ENCODE measurements at places on chromosomes 5 and 9.

DNA sequence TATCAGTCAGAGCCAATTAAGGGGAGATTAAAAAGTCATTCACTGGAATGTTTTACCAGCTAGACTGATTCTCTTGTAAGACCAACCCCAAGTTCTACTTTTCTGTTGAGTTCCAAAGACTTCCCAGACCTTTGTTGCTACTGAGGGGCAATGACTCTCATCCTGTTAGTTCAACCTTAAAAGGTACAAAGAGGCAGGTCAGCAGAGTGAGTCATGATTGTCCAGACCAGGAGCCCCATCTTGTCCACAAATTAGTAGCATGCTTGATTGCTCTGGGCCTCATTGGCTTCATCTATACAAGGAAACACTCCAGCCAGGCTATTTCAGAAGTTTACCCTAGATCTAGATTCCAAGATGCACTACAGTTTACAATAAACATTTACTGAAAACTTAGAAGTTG is 79.9 kb upstream of the IL7R start:
- DNase-seq: no peak

DNA sequence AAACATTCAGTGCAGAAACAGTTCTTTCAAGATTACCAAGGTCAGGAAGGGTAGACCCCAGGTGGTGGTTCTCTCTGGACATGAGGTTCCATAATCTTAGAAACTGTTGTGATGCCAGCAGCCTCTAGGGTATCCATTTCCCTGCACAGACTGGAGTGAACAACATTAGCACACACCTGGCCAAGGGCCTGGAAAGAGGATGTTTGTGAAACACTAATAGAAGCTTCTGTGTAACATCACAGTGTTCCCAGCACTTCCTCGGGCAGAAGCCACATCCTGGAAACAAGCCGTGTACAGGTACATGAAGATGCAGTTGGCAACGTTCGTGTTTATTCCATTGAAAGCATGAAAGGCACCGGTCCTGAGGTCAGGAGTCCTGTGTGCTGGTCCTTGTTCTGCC is 598.2 kb upstream of the KLF4 start:
- DNase-seq: no peak

- DNase-seq: no peak
These were observed 5.0 kb upstream of the NIPSNAP3B start for GRCh38 chr9:104758974-104759373.

- no peak for DNase-seq
These were observed 164.3 kb downstream of the TMEM232 start for GRCh38 chr5:110562191-110562590.

- DNase-seq: no peak
These were observed 58.3 kb downstream of the BAAT start for GRCh38 chr9:101326501-101326900.

GRCh38 chr5:178348356-178349074 is 115.9 kb upstream of the PHYKPL start:
- no peak for DNase-seq

DNA sequence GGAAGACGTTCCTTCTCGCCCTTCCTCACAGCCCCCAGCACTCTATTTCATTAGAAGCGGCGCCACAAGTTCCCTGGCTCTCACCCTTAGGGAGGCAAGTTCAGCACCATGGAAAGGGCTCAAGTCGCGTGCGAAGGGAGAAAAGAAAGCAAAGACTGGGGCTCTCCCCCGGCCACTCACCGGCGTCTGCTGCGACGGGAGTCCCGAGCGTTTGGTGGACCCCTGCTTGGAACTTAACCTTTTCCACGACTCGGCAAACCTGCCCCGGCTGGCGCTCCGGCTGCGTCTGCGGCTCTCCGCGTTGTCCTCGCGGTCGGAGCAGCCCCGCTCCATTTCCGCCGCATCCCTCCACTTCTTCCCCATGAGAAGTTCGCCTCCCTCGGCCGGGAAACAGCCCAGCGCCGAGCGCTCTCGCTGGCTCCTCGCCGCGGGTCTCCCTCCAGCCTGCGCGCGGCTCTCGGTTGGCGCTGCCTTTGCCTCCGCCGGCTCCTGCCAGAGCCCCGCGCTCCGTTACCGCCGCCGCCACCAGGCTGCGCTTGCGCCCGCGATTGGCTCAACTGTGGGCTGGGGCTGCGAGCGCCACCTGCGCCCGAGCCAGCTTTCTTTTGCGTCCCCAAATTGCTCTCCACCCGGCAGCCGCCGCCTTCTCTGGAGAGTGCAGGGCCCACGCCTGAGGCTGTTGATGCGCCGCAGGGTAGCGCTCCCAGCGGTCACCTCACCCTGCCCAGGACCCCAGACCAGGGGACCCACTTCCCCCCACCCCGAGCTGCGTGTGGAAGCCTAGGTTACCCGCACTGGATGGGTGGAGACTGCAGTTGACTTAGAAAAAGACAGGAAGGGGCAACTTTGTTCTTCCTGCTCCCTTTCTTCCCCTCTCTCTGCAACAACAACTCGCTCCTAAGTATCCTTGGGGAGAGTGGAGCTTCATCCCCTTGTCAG is 321.6 kb downstream of the CEMIP2 start:
- peak; percentile 0 for DNase-seq

DNA sequence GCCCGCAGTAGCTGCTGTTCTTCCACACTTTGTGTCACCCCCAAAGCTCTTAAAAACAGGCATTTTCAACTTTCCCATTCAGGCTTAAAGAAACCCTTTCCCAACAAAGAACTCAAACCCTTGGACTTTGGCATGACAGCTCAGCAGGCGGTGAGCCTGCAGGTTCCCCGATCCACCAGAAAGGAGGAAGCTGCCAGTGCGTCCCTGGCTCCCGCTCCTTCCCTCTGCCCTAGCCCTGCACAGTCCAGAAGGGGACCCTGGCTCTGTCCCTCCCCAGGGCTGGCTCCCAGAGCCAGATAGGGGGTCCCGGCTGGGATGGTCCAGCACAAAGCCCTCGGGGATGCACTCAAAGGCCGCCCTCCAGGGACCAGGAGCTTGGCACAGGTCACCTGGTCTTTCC is 9.6 kb downstream of the SLC9A3 start:
- DNase-seq: no peak

DNA sequence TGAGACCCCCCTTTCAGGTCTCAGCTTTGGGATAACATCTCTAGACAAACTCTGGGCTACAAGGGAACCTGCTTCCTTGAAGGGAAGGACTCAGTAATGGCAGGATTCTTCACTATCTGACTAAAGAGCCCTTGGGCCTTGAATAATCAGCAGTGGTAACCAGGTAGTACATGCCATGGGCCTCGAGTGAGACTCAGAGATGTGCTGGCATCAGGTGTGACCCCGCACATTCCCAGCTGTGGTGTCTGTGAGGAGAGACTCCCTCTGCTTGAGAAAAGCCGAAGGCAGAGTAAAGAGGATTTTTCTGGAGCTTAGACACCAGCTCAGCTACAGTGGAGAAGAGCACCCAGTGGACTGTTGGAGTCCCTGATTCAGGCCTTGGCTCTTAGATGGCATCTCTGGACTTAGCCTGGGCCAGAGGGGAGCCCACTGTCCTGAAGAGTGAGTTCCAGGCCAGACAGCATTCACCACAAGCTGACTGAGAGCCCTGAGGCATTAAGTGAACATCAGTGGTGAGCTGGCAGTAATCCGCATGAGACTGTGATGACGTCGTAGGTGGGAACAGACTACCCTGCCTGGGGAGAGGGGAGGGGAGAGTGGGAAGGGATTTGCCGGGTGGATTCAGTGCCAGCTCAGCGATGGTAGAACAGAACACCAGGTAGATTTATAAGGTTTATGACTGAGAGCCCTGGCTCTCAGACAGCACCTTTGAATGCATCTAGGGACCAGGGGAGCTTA is 5.3 kb upstream of the ZNF782 start:
- DNase-seq: no peak

GRCh38 chr9:71886541-71886940 is 24.5 kb downstream of the ABHD17B start:
- DNase-seq: no peak

GRCh38 chr9:114343471-114344187 is 14.0 kb downstream of the ORM2 start:
- DNase-seq: no peak

GRCh38 chr9:42386477-42386876 is 203.0 kb downstream of the SPATA31A6 start:
- no peak for DNase-seq

- no peak for DNase-seq
These were observed 71.2 kb downstream of the ZCCHC7 start for GRCh38 chr9:37191403-37192089.

DNA sequence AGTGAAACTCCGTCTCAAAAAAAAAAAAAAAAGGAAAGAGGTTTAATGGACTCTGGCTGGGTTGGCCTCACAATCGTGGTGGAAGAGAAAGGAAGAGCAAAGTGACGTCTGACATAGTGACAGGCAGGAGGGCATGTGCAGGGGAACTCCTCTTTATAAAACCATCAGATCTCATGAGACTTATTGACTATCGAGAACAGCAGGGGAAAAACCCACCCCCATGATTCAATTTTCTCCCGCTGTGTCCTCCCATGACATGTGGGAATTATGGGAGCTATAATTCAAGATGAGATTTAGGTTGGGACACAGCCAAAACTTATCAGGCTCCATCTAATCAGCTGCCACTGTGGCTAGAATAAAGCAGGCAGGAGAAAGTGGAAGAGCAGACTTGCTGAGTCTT is 610.4 kb upstream of the NUDT12 start:
- DNase-seq: no peak

DNA sequence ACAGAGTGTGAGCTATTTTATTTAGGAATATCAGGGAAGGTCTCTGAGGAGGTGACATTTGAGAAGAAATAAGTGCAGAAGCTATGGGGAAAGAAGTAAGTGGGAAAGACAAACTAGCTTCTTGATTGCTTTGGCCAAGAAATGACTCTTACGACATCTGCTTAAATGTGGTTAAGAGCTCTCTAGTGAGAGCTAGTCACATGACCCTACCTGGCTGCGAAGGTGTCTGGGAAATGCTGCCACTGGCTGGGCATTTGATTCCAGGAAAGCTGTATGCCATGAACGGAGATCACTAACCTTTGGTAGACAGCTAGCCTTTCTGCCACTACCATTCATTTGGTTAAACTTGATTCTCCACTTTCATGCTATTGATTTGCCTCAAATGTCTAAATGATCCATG is 80.1 kb downstream of the KIAA0825 start:
- no peak for DNase-seq

DNA sequence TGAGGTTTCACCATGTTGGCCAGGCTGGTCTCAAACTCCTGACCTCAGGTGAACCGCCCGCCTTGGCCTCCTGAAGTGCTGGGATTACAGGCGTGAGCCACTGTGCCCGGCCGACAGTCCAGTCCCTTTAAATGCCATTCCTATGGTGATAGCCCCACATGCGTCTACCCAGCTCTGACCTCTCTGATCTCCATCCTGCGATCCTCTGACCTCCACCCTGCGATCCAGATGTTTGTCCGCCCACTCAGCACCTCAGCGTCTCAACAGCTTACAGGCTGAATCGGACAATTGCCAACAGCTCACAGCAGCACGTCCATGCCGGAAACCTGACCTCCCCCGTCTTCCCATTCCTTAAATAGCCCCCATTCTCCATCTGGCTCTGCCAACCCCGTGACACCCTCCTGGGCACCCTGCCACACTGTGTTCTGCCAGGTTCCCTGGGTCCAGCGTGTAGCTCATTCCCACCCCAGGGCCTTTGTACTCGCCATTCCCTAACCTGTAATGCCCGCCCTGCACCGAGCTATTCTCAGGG is 44.0 kb upstream of the RNU6ATAC start:
- DNase-seq: no peak

- no peak for DNase-seq
These were observed 67.5 kb downstream of the SH3RF2 start for GRCh38 chr5:146003852-146004251.

DNA sequence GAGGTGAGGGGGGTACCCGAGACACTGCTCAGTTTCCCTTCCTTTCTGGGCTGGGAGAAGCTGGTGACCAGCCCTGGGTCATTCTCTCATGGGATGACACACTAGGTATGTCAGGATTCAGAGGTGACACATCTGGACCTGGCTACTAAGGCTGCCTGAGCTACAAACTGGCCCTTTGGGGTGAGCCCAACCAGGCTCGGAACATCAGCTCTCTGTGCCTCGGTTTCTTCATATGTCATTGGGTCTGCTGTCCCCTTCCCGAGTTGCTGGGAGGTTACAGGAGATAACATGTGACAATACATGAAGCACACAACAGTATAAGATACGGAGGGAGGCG is 11.8 kb downstream of the CARD19 start:
- DNase-seq: peak; percentile 0

- no peak for DNase-seq
These were observed 306.6 kb upstream of the KIF2A start for GRCh38 chr5:61999371-61999770.

- DNase-seq: no peak
These were observed 17.5 kb upstream of the PHF19 start for GRCh38 chr9:120894321-120895148.

DNA sequence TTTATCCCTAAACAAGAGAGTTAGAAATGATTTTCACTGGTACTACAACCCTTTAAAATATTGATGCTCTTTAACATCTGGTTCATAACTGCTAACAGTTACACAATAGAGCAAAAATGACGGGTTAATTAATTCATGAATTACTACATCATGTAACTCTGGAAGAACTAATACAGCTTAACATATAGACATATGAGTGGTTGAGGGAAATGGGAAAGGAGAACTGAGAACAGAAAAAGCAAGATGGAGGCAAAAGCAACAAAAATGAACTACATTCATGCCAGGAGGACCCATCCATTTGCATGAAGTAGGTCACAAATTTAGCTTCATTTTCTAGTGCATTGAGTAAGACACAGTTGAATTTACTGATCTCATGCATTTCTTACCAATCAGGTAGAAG is 61.8 kb downstream of the C9 start:
- no peak for DNase-seq

- no peak for DNase-seq
These were observed 41.1 kb downstream of the ELAVL2 start for GRCh38 chr9:23784962-23785361.

- DNase-seq: peak; percentile 51
These were observed 124.1 kb upstream of the STC2 start for GRCh38 chr5:173452119-173452905.

DNA sequence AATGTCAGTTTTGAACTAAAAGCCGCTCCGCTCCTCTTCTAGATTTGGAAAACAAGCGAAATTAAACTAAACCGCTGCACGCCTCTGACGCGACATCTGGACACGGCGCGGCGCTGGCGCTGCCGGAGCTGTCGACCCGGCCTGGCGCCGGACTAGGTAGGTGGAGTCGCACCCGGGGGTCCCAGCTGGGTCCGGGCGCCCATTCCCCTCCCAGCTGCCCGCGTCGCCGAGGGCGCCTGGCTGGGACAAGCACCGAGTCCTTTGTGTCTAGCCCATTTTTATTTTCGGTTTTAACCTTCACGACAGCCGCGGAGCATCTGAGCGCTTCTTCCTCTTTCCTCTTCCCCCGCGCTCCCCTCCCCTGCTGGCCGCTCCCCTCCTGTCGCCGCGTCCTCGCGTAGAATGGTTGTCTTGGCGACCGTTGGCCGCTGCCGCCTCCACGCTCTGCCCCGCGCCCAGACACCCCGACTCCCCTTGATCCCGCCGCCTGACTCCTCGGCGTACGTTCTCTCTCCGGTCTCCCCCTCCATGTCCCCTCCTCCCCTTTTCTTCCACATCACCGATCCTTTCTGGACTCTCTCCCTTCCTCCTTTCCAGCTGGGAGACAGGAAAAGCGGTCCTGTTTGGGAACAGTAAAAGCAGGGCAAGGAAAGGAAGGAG is 545 bp downstream of the CDKN2B-AS1 start:
- peak; percentile 87 for DNase-seq

GRCh38 chr9:90368241-90368640 is 274.4 kb downstream of the DIRAS2 start:
- no peak for DNase-seq
